ENCODE measurements at places on chromosomes 1 and 21.
A peak's percentile ranks its signal among the peaks of the same experiment; 100 is the strongest.

DNA sequence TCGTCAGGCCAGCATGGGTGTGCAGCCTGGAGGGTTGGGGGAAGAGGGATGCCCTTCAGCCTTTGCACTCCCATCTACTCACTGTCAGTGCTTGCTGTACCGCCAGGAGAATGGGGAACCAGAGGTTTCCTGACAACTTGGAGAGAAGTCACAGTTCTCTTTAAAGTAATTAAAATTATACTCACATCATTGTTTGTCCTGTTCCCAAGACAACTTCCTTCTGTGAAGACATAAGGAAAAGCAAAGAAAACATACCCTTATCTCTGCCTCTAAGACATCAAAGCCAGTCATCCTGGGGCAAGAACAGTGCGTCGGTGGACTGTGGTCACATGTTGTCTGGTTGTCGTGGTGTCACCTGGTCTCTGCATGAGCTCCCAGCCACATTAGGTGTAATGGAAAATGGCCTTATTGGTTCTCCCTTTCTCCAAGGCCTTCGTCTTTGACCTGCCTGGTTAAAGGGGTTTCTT lies 17.6 kb downstream of the TRAF5 start:
- no peak for DNase-seq

GRCh38 chr1:7422081-7422480 lies 349.0 kb upstream of the VAMP3 start:
- no peak for DNase-seq

DNA sequence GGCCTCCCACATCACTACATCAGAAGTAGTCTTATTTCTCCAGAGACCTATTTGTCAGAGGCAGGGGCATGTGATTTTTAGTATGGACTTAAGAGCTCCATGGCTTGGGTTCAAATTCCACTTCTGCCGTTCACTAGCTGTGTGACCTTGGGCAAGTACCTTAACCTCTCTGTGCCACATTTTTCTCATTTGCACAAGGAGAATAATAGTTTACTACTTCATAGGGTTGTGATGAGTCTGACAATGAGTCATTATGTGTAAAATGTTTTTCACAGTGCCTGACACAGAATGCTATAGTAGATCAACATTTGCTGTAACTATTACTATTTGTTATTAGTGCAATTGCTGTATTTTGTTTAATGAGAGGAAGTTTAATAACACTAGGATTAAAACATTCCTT lies 200.6 kb downstream of the PRDM2 start:
- DNase-seq: no peak

DNA sequence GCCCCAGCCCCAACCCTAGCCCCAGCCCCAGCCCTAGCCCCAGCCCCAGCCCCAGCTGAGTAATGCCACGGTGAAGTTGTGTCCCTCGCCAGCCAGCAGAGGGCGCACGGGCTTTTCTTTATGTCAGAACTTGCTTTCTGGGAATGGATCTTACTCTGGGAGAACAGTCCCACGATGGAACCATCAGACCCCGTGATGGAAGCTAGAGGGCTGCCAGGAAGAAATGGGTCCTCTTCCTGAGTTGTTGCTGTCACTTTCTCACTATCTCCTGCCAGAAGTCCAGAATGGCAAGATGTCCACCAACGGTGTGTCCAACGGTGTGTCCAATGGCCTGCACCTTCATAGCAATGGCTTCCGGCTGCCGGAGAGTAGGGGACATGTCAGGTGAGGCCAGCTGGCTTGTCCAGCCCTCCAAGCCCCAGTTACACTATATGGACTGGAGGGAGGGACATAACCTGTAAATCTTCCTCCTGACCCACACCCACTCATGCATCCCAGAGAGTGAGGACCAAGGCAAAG lies 25.1 kb upstream of the TMEM222 start:
- peak; percentile 39 for DNase-seq

- DNase-seq: no peak
Observed at GRCh38 chr1:86502721-86503405, 34.1 kb downstream of the CLCA1 start.

- peak; percentile 52 for DNase-seq
Observed at GRCh38 chr1:151187205-151187604, 2.8 kb downstream of the VPS72 start.

DNA sequence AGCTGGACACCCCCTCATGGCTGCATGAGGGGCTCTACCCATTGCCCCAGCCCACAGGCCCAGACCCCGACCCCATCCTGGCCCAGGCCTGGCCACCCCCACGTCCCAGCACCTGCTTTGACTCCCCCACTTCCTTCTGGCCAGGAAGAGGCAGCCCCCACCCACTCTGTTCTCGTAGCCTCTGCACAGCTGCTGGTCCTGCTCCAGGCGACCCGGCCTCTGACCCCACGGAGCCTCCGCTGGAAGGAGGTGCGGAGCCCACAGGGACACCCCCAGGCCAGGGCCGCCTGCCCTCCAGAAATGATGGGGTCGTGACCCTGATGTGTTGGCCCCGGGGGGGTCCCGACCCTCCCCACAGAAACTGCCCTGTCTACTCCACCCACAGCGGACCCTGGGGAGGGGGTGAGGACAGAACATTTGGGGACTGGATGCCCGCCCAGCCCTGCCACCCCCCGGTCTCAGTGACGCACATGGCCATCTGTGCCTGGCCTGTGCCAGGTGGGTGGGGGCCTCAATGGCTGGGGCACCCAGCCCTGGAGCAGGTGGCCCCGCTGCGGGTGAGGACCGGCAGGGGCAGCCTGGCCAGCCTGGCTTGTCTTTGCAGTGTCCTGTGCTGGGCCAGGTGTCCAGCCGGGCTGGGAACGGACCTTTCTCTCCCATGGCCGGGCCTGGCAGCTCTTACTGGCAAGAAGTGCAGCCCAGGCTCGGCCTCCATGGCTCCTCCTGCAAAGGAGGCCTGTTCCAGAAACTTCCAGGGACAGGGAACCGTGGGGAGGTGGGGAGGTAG lies 78.6 kb downstream of the MORN1 start:
- DNase-seq: peak; percentile 28

GRCh38 chr1:199202331-199202730 lies 563.5 kb downstream of the PTPRC start:
- no peak for DNase-seq

DNA sequence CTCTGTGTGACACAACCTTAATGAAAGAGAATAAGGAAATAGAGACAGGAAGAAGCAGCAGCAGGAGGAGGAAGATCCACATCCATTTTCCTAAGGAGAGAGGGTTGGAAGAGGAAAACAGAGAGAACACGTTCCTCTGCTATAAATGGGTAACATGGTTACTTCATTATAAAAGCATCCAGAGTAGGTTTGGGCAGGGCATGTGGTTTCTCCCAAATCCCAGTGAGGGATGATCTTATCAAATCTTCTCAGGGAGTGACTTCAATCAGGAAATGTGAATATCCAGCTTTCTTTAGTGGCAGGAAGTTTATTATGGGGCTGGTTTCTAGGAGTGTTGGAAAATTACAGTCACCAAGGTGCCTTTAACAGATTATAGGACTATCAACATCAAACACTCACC lies 11.1 kb downstream of the CYP2J2 start:
- no peak for DNase-seq

DNA sequence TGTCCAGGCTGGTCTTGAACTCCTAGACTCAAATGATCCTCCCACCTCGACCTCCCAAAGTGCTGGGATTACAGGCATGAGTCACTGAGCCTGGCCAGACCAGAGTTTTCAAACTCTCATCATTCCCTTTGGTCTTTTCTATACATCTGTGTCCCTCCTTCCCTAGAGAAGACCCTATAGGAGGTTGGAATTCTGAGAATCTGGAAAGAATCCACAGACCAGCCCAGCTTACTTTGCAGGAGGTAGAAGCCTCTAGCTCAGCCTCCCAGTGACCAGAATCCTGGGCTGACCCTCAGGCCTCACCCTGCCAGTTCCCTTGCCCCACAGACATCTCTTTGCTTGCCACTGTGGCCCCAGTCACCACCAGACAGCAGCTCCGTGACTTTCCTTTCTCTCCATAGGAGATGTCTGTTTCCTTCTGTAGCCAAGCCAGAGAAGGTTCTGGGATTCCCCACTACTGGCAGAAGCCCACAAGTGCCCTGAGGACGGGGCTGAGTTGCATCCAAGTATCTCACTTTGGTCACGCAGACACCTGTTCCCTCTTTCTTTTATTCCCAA lies 34.7 kb upstream of the KHDRBS1 start:
- DNase-seq: no peak

GRCh38 chr1:25361901-25362300 lies 23.8 kb downstream of the TMEM50A start:
- DNase-seq: no peak

GRCh38 chr1:171185091-171185490 lies at the start of gene FMO2:
FMO2 (plus strand) TSS chr1:171185300; CDS start chr1:171185714, 414 bp downstream.
- DNase-seq: no peak

DNA sequence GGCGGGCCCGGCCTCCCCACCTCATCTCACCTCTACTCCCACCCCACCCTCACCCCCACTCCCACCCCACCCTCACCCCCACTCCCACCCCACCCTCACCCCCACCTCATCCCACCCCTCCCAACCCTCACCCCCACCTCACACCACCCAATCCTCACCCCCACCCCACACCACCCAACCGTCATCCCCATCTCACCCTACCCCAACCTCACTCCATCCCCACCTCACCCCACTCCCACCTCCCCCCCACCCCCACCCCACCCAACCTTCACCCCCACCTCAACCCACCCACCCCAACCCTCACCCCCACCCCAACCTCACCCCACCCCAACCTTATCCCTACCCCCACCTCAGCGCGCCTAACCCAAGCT lies 13.4 kb downstream of the A3GALT2 start:
- no peak for DNase-seq

DNA sequence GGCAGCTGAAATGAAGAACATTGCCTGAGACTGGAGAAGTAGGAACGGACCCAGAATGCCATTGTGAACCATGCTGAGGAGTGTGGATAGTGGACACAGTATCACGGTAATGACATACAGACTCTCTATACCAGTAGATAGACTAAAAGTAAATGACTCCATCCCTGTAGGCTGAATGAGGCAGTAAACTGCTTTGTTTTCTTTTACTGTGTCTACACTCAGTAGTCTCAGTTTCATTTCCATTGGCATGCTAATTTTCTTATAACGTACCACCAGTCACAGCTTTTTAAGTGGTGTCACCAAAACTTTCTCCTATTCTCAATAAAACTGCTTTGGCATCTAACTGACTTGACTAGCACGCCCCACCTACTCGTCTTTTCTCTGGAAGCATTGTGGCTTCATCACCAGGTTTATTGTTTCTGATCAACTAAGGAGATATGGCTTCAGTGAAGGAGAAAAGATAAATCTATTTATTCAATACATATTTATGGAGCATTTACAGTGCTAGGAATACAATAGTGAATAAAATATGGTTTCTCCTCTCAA lies 8.4 kb upstream of the ZNF697 start:
- DNase-seq: no peak

DNA sequence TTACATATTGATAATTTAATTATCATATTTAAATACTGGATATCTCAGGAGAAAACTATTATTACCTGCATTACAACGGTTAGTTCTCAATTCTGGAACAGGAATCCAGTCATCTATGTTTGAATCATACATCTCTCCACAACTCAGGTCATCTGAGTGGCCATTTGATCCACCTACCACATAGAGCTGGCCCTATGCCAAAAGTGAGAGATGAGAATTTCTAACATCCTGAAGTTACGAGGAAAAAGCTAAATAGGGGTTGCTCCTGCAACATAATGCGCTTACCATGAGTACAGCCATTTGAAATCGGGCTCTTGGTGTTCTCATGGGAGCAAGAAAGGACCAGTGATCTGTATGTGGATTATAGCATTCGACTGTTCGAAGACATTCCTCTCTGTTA lies 16.9 kb downstream of the IVNS1ABP start:
- no peak for DNase-seq

- DNase-seq: peak; percentile 86
Observed at GRCh38 chr1:166910396-166910994, 34.4 kb upstream of the TADA1 start.

DNA sequence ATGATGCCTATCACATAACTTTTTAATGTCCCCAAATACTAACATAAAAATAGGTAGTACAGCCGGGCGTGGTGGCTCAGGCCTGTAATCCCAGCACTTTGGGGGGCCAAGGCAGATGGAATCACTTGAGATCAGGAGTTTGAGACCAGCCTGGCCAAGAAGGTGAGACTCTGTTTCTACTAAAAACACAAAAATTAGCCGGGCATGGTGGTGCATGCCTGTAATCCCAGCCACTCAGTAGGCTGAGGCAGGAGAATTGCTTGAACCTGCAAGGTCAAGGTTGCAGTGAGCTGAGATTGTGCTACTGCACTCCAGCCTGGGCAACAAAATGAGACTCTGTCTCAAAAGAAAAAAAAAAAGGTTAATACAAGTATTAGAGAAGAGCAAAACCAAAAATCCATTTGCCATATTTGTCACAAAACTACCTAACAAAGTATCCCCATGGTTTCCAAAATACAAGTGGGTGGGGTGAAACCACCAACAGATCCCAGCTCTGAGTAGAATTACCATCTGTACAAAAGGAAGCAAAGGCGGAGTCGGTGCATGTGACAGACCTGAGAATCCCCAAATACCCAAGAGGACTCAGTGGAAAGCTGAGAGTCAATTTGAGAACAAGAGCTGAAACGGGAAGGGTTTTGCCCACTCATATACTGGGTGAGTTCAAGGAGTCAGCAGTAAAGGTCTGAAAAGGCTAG lies 113.2 kb downstream of the TOMM20 start:
- no peak for DNase-seq

GRCh38 chr1:53532912-53533311 lies 73.7 kb downstream of the DMRTB1 start:
- no peak for DNase-seq

DNA sequence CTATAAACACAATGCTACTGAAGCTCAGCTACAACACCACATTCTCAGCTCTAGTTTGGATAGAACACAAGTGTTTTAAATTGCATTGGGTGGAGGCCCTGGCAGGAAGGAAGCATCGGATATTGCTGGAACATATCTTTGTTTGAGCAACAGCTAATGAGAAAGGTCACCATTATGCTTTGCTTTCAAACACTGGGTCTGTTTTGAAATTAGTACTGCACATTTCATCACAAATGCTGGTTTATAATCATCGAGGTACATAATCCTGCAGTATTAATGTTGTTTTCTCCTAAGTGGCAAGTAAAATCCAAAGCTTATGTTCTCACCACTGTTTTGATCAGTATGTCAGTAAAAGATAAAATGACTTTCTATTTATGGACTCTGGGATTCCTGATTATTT lies 61.5 kb upstream of the ARHGAP29 start:
- no peak for DNase-seq

DNA sequence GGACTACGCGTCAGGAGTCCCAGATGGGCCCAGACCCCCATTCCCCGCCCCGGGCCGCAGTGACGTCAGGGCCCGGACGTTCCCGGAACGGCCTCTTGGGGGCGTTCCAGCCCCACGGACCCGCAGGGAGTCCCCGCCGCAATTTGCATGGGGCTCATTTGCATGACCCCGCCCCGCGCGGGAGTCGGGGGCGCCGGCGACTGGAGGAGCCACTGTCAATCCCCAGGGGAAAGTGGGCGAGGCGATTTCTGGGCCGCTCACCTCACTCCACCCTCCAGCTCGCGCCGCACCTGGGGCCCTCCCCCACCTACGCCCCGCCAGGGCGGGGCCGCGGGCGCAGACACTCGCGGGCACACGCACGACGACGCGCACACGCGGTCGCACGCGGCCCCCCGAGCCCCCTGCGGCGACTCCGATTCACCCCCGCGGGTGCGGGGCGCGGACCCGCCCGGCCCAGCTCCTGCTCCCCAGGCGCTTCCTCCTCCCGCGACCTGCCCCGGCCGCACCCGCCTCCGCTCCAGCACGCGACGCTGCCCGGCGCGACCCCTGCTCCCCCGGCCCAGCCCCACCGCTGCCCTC lies 13.2 kb downstream of the AGRN start:
- peak; percentile 89 for DNase-seq

Measured in NCI-H1694 (cell line).